ENCODE measurements at places on chromosomes 6 and 20.

DNA sequence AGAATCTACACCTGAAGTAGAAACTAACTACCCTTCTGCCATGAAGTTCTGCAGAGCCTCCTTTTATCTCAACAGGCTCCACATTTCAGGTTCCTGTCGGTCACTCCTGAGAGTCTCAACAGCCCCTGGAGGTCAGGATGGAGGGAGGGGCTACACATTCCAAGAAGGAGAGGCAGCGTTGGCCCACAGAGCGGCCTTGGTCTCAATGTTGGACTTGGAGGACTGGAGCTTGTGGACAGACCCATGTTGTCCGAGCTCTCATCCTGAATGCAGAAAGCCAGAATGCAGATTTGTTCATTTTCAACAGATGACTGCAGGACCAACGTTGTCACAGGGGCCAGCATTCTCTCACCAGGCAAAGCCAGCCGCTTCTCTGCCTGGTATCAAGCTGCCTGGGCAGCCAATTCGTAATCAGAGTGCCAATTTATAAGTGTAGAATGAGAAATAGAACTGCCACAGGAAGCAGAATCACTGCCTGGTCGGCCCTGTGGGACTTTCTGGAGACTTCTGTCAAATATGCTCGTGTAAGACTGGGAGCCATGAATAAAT lies 212.5 kb upstream of the SNX9 start:
- DNase-seq: no peak

DNA sequence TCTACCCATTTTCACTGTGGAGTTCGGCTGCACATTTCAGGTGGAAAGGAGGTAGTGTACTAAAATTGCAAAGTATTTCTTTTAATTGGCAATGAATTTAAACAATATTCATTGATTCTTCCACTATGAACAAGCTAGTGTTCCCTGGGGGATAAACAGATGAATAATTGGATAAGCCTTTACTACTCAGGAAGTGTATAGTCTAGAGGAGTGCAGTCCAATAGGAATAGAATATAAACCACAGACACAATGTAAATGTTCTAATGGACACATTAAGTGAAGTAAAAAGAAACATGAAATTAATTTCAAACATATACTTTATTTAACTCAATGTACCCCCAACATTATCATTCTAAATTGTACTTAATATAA lies 28.7 kb downstream of the SGK1 start:
- DNase-seq: no peak

- no peak for DNase-seq
Measured at GRCh38 chr6:148593130-148593812, 153.6 kb upstream of the UST start.

- DNase-seq: no peak
Measured at GRCh38 chr20:46073024-46073423, 16.7 kb downstream of the NCOA5 start.

DNA sequence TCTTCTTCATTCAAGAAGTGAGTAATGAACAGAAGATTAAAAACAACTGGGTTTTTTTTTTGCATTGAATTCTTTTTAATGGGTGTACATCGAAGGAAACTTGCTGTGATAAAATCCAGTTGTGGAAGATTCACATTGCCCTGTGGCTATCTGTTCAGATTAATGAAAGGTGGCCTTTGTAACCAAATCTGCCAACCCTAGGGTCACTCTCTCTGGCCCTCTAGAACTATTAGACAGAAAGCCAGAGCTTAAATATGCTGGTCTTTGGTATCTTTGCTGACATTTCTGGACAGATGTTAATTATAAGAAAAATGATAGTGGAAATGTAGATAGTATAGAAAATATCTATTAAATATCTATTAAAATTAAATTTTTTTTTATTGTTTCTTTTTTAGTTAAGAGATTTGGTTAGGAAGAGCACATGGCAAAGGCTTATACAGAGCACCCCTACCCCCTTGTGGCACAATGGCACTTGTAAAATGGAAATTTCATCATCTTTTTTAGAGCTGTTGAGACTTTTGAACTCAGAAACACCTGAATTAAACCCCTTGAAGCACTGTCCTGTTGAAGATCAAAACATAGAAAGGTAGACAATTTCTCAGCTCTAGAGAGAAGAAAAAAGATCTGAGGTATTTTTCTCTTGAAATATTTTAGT lies 572.5 kb downstream of the PKHD1 start:
- DNase-seq: no peak

DNA sequence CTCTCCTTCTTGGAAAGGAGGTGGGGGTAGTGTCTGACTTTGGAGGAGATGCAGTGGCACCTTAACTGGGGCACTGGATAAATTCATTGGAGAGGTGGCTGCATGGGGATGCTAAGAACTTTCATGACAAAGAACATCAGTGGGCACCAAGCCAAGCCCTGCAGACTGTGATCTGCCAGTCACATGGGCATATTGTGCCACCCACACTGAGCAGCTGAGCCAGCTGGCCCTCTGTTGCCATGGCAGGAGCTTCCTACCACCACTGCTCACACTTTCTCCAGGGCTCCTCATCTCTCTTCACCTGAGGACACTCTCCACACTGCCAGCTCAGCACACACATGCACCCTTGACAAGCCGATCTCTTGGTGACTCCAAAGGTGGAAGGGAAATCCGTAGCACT lies 715.6 kb downstream of the QKI start:
- no peak for DNase-seq

Data from gastrocnemius medialis (tissue), 4 donors.